ENCODE measurements at places on chromosomes 4 and X.
A peak's percentile ranks its signal among the peaks of the same experiment; 100 is the strongest.

DNA sequence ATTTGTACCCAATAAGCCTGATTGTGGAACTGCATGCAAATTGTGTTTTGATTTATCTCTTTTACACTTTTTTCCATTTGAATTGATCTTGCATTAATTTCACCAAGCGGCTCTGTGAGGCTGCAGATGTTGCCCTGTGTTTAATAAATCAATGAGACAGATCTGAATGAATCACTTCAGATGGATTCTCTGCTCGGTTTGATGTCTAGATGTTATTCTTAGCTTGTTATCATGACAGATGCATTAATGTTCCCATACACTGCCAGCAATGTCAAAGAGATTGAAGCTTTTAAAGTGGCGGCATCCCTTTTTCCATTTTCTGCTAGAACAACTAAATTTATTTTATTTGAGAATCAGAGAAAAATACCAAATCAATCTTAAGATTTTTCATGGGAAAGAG is 6.3 kb downstream of the DACH2 start:
- DNase-seq: no peak

DNA sequence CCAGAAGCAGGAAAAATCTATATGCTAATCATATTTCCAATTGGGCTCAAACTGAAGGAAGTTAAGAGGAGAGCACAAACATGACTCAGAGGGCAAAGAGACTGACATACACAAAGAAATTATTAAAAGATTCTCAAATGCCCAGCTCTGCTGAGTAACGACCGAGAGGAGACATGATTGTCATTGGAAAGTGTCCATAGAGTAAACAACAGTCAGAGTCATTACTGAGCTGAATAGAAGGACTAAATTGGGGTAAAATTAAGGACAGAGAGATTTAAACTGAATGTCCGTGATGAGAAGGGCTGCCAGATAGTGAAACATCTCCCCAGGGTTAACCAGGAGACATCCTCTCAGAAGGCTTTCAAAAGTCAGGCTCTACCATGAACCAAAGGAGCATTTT is 111.2 kb upstream of the GALNT7 start:
- DNase-seq: no peak

DNA sequence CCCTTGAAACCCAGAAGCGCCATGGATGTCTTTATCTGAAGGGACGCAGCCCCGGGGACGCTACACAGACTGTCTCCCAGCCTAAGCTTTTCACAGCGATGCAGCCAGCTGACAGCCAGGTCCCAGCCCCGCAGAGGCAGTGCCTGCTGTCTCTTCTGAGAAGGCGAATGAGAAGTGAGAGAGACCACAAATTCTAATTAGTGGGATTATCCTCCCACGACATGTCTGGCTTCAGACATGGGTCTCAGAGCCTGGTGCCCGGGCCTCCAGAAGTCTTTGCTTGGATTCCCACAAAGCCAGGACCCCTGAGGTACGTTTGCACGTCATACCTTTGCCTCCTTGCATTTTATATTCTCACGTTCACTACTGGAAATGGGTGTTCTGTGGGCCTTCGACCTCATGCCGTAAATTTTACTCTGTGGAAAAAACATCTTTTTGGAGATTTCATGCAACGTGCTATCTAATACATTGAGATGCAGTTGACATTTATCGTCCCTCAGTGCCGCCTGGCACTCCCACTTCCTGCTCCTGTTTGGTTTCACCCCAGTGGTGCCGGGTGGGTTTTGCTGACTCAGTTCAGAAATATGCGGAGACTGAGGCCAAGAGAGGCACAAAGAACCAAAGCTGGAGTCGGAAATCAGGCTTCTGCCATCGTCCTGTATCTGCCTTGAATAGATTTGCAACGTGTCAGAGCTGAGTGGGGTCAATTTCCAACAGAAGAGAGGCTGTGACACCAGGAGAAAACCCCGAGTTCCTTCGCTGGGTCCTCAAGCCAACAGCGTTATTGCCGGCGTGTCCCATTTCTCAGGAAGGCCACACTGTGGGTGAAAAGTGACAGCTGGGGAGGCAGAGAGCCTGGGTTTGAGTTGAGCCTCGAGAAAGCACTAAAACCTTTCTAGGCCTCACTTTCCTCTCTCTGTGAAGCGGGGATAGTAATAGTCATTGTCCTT is 114.4 kb downstream of the STK32B start:
- DNase-seq: no peak

DNA sequence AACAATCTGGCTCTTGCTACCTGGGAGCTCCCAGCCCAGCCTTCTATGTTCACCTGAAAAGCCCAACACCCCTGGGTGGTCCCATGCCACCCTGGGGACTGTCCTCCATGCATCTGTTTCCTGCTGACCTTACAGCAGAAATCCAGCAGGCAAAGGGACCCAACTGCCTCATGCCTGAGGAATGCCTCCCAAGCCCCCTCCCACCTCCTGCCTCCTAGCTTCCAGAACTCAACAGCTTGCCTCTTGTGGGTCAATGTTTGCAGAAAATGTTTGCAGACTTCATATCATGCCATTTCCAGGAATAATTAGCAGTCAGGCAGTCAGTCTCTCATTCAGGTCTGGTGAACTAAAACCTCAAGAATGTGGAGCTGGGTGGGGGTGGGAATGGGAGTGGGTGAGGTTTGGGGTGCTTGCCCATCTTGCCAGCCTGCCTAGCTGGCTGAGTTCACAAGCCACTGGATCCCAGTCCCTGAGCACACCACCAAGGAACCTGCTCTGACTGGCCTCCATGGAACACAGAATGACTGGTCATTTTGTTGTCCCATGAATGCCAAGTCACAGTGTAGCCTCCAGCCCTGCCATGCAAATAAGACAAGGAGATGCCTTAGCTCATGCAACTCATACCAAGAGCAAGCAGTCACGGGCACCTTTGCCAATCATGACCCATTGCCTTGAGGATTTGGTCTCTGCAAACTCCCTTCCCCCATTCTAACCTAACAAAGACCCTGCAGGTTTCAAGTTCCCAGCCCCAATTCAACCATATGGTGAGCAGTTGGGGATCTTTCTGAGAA is 12.1 kb upstream of the PLAC1 start:
- DNase-seq: no peak

DNA sequence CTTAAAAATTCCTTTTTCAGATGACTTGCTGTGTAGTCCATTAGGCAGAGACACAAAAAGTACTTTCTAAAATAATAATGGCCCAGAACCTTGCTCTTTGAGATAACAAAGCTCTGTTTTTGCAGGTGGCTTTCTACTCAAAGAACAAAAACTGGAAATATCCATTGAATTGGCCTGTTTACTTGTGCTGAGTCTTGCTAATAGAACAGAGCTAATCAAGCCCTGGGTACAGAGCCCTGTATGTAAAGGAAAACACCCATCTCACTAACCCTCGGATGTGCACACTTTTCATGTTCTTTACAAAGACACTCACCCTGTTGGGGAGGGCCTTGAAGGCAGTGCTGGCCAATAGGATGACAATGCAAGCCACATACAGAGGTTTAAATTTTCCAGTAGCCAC is 27.0 kb upstream of the LNX1 start:
- no peak for DNase-seq

DNA sequence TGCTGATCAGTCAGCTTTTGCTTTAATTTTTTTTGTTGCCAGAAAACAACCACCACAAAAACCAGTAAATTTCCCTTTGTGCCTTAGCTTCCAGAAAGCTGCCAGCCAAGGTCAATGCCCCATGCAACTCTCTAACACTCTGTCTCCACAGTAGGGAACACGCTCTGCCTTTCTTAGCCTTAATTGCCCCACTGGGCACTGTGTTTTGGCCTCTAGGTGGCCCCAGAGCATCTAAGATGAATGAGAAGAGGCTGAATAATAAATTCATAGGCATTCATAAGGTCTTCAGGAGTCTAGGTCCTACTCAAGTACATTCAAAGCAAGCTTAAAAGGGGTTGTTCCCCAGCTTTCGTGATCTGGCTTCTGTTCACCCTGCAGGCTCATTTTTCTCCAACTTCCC is 57.7 kb upstream of the PASD1 start:
- DNase-seq: no peak

DNA sequence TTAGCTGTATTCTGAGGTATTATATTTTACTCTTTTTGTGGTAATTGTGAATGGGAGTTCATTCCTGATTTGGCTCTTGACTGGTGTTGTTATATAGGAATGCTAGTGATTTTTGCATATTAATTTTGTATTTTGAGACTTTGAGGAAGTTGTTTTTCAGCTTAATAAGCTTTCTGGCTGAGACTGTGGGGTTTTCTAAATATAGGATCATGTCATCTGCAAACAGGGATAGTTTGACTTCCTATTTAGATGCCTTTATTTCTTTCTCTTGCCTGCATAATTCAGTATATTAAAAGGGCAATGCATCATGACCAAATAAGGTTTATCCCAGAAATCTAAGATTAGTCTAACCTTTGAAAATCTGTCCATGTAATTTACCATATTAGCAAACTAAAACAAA is 44.7 kb upstream of the EPGN start:
- DNase-seq: no peak

GRCh38 chrX:119635799-119636198 is 29.6 kb upstream of the NKRF start:
- no peak for DNase-seq

GRCh38 chr4:47032405-47033106 is 1.2 kb downstream of the GABRB1 start:
- DNase-seq: peak; percentile 39

DNA sequence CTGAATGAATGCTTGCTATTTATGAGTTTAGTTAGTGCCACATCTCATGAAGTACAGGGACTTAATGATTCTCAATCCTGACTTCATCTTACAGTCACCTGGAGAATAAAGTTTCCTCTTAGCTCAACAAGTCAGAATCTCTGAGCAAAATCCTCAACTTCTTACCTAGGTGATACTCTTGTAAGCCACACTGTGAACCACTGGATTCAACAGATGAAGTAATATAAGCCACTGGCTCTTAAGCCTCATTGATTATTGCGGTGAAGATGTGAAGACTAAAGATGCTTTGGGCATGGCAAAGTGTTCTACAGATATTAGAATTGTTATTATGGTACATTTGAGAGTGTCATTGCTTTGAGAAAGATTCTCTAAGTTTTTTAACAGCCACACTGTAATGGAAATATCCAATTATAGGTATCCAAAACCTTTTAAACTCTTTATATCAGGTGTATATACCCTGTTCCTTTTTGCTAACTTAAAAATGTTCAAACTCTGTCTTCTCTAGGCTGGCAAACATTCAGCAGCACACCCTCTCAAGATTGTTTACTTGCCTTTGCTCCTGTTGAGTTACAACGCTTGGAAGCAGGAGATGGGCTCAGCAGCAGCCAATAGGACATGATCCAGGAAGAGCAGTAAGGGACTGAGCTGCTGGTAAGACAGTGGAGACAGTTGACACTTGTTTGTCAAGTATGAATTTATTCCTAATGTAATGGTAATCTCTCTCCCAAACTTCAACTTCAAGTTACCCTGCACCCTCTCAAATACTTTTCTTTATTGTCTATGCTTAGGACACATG is 43.4 kb downstream of the TET2 start:
- DNase-seq: no peak

- no peak for DNase-seq
These were observed 555 bp upstream of the PGM2 start for GRCh38 chr4:37825968-37826294.

DNA sequence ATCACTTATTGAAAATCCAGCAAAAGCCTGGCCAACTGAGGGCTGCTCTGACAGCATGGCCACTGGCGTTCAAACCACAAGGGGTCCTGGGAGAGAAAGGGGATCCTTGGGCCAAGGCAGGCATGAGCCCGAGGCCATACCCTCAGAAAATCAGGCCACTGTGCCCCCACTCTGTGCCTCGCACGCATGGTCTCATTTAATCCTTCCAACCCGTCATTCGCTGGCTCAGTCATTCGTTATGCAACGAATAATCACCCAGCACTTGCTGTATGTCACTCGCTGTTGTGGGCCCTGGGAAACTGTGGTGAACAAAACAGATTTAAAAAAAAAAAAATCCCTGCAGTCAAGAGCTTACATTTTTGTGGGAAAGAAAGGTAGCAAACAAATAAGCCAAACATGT is 112.7 kb downstream of the BCOR start:
- DNase-seq: no peak

- no peak for DNase-seq
These were observed 97.9 kb downstream of the COX18 start for GRCh38 chr4:72971572-72971971.

GRCh38 chr4:17064959-17065358 is 166.5 kb upstream of the LDB2 start:
- DNase-seq: no peak

GRCh38 chr4:140777386-140777785 is 21.2 kb upstream of the TBC1D9 start:
- no peak for DNase-seq

- no peak for DNase-seq
These were observed 29.6 kb downstream of the SLC10A6 start for GRCh38 chr4:86819561-86819960.

GRCh38 chr4:38314663-38315062 is 349.3 kb upstream of the KLF3 start:
- no peak for DNase-seq

GRCh38 chrX:7147413-7147977 is at the start of gene STS:
STS (plus strand) TSS chrX:7147712; CDS start chrX:7253200, 105,488 bp downstream.
- DNase-seq: peak; percentile 61

DNA sequence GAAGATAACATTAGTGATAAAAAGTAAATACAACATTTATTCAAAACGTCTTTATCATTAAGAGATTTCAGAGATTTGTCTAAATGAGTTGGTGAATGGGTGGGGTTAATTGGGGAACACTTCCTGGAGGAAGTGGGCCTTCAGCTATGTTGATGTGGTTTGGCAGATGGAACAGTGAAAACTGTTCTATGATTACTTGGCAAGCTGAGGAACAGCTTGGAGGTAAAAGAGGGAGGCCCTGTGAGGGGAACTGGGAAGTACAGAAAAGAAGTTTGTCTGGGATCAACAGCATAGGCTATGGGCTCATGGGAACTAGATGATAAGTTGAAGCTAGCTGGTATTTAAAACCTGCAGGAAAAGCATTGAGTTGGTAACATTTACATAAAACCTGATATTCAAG is 26.0 kb downstream of the OCRL start:
- no peak for DNase-seq

- DNase-seq: no peak
These were observed 118.7 kb downstream of the FHIP1A start for GRCh38 chr4:151527699-151528098.

DNA sequence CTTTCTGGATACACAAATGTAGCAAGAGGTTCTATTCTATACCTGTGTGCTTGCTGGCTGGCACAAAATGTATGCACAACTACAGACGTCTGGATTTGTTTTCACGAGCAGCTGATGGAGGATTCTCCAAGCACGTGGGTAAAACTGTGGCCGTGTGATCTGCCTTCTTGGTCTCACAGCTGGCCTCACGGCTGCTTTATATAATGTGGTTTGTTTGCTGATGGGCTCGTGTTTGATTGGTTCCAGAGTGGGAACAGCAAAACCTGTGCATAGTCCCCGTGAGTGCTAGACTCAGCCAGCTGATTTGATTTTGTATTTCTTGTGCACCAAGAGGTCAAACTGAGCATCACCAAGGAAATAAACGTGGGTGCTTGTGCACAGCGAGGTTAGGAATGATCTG is 262.6 kb upstream of the RPS6KA3 start:
- no peak for DNase-seq

Data from stimulated activated naive B cell treated with anti-CD40 and anti-IgM and Interleukin-4, amounts not matched to agents 10 μg/mL and 1 μg/mL and 100 μg/mL, for 72 hours (primary cell).